C1 segment of cervical spinal cord (tissue), 14 donors: ENCODE measurements at places on chromosomes 7 and 10.
A peak's percentile ranks its signal among the peaks of the same experiment; 100 is the strongest.

DNA sequence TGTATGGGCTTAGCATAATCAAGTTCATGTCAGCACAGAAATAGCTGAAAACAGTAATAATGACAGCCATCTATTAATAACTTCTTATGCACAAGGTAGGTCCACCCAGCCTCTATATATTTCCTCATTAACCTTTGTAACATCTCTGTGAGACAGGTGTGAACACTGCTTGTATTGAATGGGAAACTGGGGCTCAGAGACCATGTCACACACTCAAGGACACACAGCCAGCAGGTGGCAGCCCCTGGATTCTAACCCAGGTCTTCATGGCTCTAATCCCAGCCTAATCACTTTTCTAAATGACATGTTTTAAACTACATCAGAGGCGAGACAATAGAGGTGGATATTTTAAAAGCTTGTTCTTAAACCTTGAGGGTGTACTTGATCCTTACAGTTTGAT is 591.4 kb downstream of the PARD3 start:
- DNase-seq: no peak

DNA sequence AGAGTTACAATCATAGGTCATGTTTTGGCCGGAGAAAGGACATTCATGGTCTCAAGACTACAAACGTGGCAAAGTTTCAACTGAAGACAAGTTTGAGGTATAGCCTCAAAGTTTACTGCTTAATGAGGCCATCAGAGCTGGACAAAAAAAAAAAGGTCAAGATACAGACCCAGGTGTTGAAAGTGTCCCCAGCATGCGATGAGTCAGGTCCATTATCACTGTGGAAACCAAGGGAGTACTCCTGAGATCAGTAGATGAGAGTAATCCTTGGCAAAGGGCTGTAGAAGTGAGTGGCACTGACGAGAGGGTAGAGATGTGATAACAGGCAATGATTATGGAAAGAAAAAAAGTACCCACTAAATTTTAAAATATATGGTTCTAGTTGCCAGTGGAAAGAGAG is 80.1 kb upstream of the LRRN3 start:
- DNase-seq: no peak

DNA sequence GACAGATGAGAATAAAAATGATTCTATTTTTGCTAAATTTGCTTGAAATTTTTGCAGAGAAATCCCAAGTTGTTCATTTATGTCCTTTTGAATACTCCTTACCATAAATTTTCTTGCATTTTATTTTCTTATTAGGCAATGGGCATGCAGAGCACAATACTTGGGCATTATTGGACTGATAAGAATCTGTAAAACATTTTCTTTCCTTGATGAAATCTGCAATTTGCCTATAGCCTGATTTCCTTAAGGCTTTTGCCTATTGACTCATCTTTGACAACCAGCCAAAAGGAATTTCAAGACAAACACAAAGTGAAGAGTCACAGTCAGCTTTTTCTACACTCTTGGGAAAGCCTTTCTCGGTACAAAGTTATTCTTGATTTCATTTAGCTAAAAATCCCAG is 30.5 kb upstream of the GNAT3 start:
- DNase-seq: no peak

- DNase-seq: no peak
These were observed 11.1 kb downstream of the CAMK1D start for GRCh38 chr10:12360461-12360860.

DNA sequence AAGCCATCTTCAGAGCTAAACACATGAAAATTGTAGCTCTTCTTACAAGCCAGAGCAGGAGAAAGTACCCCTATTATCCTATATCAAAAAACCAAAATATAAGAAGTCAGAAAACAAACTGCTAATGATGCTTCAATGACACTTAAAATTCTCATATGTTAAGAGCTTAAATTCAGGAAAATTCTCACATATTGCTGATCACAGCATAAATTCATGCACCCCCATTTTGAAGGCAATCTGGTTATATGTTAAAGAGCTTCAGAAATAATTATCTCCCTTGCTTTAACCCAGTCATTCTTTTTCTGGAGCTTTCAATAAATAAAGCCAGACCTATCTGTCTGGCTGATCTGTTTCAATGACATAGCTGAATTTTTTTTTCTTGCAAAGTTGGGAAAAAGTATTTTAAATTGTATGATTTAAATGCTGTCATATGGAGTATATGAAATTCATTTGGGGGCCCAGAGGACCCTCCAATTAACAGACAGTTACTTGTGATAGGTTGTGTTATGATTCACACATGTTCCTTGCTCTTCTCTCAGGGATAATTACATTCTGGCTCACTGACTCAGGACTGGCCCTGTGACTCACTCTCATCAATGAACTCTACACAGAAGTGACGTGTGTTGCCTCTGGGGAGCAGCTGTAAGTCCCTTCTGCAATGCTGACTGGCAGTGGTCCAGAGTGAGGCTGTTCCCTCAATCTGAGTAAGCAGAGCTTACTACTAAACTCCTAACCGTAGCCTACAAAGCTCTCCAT is 85.2 kb downstream of the HGF start:
- no peak for DNase-seq

- DNase-seq: no peak
These were observed 330.9 kb upstream of the COBL start for GRCh38 chr7:51647486-51647885.

DNA sequence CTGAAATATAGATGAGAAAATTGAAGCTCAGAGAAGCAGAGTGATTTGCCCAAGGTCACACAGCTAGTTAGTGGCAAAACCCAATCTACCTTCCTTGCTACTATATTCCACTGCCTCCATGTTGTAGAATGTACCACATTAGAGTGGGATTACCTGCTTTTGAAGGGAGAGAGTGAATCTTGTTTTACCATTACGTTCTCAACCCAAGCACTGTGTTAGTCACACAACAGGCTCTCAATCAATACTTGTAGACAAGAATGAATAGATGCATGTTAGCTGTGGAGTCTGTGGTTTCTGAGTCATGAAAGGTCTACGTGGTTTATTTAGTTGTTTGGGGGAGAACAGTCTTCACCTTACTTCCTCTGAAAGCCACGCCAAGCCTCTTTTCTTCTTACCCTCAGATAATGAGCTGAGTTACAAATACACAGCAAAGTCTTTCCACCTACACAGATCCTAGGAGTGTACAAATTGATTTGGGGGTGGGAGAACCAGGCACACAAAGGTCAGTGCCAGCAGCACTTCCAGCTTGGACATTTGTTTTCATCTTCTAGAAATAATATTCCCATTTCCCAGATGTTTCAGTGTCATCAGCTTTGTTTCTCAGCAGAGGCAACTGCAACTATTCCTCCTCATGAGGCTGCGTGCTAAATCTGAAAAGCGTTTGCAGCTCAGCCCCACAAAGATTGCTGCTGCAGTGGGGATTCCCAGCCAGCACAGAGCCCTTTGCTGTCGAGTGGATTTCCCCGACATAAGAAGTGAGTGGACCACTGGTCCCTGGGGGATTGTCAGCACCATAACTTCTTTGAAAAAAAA is 71.5 kb upstream of the ADO start:
- DNase-seq: no peak

GRCh38 chr10:63267414-63268148 is 134.5 kb downstream of the NRBF2 start:
- DNase-seq: no peak

DNA sequence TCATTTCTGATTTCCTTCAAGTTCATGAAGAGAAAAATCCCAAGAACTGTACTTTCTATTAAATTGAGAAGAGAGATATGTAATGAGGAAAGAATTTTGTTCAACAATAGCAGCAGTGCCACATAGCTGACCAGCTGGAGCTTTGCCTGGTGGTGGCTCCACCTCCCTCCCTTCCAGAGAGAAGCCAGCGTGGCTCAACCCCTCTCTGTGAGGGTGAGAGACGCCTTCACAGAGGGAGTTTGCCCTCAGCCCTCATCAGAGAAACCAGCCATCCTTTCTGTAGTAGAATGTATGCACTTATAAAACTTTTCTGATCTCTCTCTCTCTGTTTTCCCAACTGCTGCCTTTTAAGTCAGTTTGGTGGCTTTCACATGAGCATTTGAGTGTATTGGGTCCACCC is 20.5 kb upstream of the COL1A2 start:
- no peak for DNase-seq

DNA sequence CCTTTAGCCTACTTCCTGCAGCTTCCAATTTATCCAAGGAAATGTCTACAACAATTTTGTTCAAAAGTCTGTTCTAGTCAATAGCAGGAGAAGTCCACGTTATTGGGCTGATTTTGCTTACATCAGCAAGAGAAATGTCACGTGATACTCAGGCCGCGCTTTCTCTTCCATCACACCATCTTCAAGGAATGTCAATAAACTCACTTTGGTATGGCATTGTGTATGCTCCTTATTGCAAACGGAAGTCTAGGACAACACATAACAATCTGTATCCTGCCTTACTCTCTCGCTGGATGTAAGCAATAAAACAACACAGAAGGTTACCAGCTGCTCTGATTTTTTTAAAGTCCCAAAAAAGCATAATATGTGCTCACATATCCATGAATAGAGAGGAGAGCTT is 17.1 kb upstream of the STK17A start:
- DNase-seq: no peak

GRCh38 chr7:46444256-46444655 is 523.2 kb upstream of the IGFBP3 start:
- DNase-seq: no peak

DNA sequence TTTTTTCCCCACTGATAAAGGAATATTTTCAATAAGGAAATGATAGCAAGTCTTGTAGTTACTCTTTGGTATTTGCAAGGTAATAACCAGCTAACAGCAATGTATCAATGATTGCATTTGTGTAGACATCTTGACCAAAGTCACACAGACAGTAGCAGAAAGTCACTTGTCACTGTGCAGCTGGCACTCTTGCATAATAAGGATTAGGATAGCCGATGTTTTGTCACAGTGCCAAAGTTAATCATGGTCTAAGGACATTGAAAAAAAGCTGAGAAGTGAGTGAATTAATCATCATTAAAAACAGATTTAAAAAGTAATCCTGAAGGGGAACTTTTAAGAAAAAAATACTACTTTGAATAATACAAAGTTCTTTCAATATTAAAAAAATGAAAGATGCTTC is 834.3 kb upstream of the C7orf33 start:
- DNase-seq: no peak

GRCh38 chr7:24917510-24918239 is 62.3 kb downstream of the OSBPL3 start:
- DNase-seq: no peak

GRCh38 chr10:32950591-32951108 is 7.4 kb downstream of the ITGB1 start:
- no peak for DNase-seq

GRCh38 chr10:116771959-116772585 is 29.7 kb upstream of the HSPA12A start:
- DNase-seq: no peak

DNA sequence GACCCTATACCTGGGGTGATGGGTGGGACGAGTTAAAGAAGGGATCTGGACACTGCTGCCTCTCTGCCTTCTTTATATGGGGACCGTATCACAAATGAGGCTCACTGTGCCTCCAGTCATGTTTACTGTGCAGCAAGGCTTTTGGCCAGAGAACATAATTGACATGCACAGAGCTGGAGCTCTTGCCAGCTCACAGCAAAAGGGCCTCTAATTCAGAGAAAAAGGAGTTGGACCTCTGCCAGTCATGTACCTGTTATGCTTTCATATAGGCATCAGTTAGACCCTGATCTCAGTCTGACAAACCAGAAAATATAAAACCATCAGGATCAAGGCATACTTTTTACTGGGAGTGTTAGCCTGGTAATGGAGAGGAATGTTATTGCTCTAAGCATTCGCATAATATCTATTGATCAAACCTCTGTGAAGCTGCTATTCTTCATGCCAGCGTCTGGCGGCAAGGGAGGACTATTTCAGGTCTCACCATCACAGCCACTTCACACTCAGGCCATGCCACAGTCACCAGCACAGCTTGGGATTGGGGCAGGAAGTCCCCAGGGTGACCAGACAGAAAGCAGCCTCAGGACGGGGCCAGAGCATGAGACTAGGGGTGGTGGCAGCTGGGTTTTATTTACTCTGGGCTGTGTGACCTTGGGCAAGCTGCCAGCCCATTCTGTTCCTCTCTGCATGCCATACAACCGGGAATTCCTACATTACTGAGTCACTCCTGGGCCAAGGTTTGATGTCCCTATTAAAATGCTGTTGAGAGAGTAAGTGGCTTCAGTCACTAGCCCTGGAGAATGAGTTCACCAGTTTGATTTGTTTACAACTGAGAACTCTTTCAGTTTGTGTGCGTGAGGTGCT is 90.1 kb downstream of the NPSR1 start:
- no peak for DNase-seq

- DNase-seq: peak; percentile 59
These were observed 39.7 kb upstream of the SAMD8 start for GRCh38 chr10:75071756-75072155.

DNA sequence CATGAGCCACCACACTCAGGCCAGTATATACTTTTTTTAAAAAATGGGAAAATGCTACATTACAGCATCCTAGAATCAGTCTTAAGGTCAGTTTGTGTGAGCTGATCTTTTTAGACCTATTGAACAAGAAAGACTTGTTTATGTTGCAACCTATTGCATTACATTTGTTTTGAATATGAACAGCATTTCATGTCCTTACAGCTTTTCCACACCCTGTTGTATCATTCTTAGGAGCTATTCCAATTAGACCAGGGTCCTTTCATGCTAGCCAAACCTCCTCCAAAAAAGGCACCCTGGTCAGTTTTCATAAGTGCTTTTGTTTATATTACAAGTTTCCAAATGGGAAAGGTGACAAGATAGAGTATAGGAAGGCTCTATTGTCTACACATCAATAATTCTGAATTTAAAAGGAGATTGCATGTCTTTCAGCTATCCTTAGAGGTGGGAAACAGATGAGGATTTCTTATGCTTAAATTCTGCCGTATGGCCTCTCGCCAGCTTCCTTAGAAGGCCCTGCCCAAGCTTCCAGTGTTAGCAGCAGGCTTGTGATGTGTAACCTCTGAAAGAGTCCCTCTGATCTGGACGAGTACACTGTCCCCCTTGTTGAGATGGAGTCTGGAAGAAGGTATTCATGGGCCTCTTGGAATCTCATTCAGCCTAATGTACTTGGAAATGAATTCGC is 171.9 kb downstream of the OTUD1 start:
- DNase-seq: no peak

DNA sequence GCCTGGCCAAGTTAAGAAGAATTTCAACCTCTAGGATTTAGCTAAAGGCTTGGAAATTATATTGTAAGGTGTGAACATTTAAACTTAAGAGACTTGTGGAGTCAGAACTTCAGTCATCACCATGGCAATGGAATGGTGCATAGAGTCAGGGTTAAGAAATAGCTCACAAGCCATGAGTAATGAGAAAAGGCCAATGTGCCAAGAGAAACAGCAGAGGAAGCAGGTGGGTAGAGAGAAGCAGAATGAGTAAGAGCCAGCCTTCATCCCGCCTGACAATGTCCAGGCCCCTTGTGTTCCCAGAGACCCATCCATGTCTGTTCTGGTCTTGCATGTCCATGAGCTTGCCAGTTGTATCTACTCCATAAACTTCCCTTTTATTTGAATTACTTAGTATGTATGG is 62.6 kb upstream of the TBX20 start:
- no peak for DNase-seq
